Right renal cortex interstitium (tissue), 3 donors: ENCODE measurements at places on chromosomes 6 and 20.

DNA sequence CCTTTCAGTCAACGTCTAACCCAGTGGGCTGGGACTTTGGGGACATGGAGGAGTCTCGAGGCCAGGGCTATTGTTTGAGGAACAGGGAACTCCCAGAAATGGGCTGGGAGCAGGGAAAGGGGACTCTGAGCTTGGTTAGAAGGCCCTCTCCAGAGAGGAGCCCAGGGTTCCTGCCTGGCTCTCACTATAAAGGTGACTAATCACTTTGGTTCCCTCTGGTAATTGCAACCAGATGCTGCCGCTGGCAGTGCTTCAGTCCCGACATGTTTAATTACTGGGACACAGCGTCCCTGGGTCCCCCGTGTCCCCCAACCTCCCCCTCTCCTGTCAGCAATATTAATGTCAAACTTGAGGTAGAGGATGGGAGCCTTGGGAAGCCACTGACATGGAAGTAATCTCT lies 5.0 kb upstream of the GDF5 start:
- DNase-seq: no peak

DNA sequence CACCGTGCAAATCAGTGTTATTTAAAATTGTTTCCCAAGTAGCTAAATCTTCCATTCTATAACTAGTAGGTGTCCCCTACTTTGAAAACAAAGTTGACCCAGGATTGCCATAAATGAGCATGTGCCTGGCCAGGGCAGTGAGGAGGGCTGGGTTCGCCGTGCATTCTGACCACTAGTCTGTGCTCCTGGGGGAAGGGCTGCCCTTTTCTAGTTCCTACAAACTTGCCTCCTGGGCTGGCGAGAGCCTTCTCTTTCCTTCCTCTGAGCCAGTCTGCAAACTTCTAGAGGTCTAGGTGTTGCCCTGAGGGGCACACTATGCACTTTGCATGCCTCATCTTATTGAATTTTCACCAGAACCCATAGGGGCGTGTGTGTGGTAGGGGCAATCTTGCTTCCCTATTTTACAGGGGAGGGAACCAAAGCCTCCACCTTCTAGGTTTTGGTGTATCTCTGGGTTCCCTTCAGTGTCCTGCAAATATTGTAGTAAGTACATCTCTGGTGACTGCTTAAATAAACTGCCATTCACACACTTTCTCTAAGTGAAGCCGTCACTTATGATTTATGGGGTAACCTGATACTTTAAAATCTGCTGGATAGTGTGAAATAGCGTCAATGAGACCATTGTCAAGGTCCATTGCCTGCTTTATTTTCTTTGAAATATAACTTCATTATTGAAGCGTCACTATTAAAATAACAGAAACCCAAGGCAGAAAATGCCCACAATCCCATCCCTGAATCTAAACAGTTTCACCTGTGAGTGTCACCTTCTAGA lies 42.2 kb downstream of the CDH26 start:
- DNase-seq: no peak

DNA sequence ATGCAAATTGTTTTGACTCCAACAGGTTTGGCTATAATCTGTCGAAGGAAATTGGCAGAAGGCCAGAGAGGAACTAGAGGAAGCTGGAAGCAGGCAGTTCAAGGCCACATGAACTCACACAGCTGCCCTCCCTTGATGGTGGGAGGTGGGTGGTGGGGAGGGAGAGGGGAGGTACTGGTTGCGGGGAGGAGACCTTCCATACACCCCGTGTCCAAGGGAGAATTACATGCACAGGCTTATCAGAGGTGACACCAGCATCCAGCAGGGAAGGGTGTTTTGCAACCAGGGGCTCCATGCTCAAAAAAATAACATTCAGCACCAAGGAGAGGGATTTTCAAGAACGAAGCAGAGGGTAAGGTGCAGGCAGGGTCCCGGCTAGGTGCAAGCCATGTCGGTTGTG lies 9.1 kb downstream of the PRND start:
- DNase-seq: no peak

DNA sequence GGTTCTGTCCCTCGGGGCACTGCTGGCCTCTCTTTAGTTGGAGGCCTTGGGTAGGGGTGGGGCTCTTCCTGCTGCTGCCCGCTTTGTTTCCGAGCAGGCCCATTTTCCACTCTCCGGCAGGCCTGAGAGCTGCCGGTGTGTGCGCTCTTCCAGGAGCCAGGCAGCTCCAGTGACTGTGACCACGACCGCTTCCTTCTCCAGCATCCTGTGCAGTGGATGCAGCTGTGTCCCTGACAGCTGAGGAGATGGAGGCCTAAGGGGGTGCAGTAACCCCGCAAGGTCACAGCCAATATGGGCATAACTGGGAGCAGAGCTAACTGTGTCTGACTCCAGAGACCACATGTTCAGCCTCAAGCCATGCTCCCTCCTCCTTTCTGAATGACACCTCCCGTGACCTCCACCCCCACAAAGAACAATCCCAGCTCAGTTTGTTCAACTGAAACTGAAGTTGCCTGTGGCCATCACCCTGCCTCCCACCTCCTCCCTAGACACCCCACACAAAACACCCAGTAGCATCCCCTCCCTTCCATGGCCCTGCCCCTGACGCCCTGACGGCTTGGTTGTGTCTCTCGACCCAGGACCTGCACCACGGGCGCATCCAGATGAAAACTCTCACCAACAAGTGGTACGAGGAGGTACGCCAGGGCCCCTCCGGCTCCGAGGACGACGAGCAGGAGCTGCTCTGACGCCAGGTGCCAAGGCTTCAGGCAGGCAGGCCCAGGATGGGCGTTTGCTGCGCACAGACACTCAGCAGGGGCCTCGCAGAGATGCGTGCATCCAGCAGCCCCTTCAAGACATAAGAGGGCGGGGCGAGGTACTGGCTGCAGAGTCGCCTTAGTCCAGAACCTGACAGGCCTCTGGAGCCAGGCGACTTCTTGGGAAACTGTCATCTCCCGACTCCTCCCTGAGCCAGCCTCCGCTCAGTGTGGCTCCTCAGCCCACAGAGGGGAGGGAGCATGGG lies 27.8 kb downstream of the SPATA2 start:
- DNase-seq: no peak

GRCh38 chr6:2149361-2150006 lies 95.9 kb downstream of the GMDS start:
- DNase-seq: no peak

- no peak for DNase-seq
Measured at GRCh38 chr6:167020206-167020605, 21.0 kb downstream of the CEP43 start.

DNA sequence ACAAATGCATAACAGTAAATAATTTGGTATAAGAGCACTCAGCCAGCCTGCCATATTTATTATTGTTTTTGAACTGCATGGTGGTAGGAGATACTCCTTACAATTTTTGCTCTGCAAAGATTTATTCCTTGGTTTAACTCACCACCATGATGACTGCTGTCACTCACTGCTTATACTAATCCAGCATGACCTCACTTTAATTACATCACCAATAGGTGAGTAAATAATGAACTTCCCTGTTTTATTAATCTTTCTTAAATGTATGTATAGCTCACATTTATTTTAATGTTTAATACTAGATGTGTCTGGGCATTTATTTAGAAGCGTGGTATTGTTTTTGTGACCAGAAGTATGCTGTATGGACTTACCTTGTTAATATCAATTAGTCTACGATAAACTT lies 12.8 kb upstream of the TP53TG5 start:
- no peak for DNase-seq

- DNase-seq: no peak
Measured at GRCh38 chr20:11271319-11271718, 597.5 kb upstream of the JAG1 start.

- DNase-seq: no peak
Measured at GRCh38 chr20:60664106-60664505, 588.0 kb upstream of the CDH4 start.

- DNase-seq: no peak
Measured at GRCh38 chr20:54221353-54221752, 13.5 kb downstream of the PFDN4 start.

- DNase-seq: no peak
Measured at GRCh38 chr6:25833136-25833535, 1.3 kb upstream of the SLC17A1 start.

DNA sequence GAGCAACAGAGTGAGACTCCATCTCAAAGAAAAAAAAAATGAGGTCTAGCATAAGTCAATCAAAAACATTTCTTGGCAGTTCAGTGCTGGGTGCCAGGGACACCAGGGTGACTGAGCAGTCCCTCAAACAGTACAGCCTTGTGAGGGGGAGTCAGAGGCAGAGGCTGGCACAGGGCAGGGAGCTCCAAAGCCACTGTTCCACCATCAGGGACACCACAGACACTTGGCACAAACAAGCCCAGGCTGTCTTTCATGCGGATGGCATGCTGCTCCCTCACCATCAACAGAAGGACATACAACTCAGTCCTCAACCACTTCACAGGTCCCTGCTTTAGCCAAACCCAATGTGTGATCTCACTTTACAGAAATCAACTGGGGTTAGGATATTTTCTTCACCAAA lies 36.0 kb upstream of the GRM4 start:
- DNase-seq: no peak

DNA sequence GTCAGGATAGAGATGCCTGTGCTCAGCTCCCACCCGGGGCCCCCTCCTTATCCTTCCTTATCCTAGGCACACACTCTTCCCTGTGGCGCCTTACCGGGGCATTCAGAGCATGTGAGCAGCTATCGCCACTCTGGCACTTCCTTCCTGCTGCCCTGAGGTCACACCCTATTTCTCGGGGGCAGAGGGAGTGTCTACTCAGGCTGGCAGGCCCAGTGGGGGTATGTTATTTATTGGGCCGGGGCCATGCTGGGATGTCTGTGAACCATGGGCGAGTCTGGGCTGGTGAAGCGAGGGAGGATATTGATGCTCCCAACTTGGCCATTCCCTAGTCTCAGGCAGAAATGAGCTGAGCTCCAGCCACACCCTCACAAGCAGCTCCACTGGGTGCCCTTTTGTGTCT lies 3.9 kb upstream of the LY6G6D start:
- no peak for DNase-seq

DNA sequence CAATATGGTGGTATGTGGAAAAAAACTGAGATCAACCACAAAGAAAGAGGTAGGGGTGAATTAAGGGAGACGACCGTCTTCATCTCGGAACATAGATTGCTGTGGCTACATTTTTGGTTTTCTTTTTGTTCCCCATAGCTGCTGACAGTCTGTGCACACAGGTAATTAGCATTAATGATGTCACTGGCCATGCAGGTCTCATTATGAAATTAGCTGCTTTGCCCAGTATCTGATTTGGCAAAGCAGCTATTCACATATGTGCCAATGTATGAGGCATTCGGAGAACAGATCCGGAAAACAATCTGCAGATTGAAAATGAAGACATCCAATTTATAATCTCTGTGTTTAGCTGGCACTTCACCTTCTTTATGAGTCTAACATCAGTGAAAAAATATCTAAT lies 13.1 kb downstream of the NOX3 start:
- no peak for DNase-seq

DNA sequence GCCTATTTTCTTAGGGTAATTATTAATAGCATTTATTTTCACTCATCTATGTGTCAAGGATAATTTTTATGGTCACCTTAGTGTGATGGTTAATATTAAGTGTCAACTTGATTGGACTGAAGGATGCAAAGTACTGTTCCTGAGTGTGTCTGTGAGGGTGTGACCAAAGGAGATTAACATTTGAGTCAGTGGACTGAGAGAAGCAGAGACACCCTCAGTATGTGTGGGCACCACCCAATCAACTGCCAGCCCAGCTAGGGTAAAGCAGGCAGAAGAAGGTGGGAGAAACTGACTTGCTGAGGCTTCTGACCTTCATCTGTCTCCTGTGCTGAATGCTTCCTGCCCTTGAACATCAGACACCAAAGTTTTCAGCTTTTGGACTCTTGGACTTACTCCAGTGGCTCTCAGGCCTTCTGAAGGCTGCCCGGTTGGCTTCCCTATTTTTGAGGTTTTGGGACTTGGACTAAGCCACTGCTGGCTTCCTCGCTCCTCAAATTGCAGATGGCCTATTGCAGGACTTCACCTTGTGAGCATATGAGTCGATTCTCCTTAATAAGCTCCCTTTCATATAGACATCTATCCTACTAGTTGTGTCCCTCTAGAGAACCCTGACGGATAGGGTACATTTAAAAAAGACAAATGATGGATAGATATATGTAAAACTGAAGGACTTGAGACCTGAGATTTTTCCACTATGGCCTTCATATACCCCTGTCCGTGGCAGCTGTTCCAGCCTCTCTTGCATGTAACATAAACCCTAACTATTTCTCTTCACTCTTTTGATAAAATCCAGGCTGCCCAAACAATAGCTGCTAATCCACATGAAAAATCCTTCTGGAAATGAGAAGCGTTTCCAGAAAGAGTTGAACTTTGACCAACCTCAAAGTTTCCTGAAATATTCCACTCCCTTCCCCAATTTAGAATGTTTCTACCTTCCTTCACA lies 62.1 kb upstream of the RGS17 start:
- no peak for DNase-seq

DNA sequence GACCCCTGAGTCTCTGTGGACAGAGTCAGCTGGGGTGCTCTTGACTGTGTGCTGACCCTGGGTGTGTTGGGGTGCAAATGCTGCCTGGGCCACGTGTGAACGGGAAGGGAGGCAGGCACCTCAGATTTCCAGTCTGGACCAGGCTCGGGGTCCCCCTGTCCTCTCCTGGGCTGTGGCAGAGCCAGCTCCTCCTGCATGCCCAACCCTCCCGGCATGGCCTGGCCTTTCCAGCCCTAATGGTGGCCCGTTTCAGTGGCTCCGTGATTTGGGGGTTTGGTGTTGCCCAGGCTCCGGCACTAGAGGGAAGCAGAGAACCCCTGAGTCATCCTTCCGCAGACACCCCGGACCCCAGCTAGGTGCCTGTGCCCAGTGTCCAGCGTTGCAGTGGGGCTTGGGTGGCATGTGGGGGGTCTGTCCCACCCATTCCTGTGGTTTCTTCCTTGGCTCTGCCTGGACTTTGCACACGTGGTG lies 9.1 kb downstream of the RBM38 start:
- DNase-seq: no peak

GRCh38 chr6:12845224-12846004 lies 128.8 kb downstream of the PHACTR1 start:
- no peak for DNase-seq

DNA sequence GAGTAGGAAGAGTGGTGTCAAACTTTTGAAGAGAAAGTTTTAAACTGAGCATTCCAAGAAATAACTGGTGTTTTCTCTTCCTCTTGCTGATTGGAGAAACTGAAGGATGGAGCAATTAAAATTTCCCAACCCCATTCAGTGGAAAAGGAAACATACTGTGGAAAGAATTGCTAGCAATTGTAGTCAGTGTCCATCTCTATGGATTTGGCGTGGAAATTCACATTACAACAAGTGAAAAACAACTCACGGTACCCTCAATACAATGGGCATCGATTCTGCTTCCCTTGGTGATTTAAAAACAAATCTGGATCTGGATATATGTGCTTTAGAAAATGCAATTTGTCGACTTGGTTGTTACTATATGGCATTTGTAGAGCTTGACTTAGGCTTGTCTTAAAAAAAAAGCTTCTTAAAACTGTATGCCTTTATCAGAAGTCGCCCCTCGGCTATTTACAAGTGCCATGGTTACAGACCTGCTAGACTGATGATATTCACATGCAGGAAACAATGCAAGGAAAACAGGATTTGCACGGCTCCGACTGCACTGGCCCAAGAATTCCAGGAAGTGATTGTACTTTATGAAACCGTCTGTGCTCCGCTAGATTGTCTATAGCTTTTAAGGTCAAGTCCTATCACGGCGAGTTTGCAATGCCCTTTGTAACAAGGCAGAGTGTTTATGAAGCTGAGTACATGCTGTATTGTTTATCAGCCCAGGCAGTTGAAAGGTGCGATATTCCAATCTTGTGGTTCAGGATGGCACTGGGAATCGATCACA lies 131.7 kb upstream of the PHACTR1 start:
- no peak for DNase-seq
